ENCODE measurements at places on chromosomes 16 and 17.
A peak's percentile ranks its signal among the peaks of the same experiment; 100 is the strongest.

DNA sequence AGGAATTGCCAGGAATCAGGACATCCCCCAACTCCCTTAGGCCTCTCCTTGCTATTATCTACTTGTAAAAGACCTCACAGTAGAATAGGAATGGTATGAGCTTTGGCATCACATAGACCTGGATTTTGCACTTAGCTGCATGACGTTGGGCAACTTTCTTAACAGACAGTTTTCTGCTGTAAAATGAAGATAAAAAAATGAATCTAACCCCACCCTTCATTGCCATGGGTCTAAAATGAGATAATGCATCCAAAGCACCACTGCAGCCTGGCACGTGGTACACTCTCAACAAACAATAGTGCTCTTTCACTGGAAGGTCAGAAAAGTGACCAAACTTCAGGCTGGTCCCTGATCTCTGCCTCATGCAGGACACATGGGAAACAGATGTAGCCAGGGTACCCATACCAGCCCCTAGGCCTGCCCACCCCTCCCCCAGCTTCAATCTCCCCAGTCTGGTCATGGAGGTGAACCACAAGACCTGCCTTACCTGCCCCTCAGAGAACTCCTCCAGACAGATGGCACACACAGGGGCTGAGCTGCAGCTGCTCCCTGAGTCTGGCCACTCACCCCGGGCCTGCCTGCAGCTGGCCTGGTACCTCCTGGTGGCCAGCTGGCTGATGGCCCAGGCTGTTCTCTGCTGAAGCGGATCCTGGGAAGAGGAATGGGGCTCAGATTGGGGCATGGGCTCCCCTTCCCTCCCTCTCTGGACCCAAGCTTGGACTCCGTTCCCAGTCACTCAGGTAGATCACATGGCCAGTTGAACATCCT, 8.5 kb upstream of the SUPT4H1 start:
- no peak for DNase-seq

- no peak for DNase-seq
Observed at GRCh38 chr17:15440347-15440746, 27.1 kb downstream of the CDRT4 start.

DNA sequence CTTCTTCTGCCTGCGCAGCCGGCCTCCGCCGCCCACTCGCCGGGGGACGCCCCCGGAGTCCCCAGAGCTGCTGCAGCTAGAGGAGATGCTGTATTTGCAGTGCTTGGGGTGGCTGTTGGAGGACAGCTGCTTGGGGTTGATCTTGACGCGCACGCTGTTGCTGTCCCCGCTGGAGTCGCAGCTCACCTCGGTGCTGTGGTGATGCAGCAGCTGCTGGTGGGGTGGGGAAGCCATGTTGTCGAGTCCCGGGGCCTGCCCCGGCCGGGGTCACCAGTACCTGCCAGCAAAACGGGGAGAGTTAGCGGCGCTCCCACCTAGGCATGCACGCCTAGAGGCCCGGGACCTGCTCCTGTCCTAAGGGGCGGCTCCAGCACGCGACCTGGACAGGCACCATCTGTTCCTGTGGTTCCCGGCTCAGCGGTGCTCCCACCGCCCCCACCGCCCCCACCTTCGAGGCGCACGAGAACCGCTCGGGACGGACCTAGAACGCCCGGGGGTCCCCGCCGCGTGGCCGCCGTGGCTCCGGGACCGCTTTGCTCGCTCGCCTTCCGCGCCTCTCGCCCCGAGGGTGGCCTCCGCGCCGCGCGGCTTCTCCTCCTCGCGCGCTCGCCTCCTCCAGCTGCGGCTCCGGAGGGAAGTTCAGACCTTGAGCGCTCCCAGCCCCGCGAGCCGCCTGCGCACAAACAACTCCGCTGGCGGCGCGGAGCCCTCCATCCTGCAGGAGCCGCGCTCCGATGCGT, 863 bp downstream of the ADCY9 start:
- DNase-seq = peak; percentile 17

GRCh38 chr17:33389504-33390135, 96.5 kb upstream of the ASIC2 start:
- DNase-seq = no peak

DNA sequence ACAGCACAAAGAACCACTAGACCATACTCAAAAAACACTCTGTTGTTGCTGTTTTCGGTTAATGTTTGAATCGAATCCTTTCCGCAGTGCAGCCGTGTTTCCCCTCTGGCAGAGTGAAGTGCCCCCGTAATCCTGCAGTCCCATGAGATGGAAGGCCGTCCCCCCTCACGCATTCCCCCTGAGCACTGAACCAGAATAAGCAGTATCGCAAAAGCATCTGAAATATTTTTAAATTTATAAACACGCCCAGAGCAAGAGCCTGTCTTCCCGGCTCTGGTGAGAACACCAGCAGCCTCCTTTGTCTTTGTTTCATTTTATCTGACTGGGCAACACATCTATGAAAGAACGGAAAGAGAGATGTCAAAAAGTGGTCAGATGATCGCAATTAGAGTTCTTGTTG, 121.0 kb upstream of the ADAMTS18 start:
- DNase-seq = no peak
